Left colon (tissue), 2 donors: ENCODE measurements at places on chromosomes 5 and 9. TPM values are rescaled to one million over a fixed set of nuclear protein-coding genes. Genes with fewer than 3 reads are reported as not detected.

- no peak for DNase-seq
Observed at GRCh38 chr5:172785429-172786088, 14.6 kb upstream of the DUSP1 start.

GRCh38 chr5:138635265-138635664 is 60.1 kb upstream of the HSPA9 start:
- DNase-seq = no peak

- DNase-seq = no peak
Observed at GRCh38 chr9:105877721-105878120, 183.4 kb downstream of the TMEM38B start.

- DNase-seq = no peak
Observed at GRCh38 chr5:21831145-21831787, 1021.9 kb downstream of the CDH12 start.

- no peak for DNase-seq
Observed at GRCh38 chr9:9352877-9353481, 1259.8 kb downstream of the PTPRD start.

DNA sequence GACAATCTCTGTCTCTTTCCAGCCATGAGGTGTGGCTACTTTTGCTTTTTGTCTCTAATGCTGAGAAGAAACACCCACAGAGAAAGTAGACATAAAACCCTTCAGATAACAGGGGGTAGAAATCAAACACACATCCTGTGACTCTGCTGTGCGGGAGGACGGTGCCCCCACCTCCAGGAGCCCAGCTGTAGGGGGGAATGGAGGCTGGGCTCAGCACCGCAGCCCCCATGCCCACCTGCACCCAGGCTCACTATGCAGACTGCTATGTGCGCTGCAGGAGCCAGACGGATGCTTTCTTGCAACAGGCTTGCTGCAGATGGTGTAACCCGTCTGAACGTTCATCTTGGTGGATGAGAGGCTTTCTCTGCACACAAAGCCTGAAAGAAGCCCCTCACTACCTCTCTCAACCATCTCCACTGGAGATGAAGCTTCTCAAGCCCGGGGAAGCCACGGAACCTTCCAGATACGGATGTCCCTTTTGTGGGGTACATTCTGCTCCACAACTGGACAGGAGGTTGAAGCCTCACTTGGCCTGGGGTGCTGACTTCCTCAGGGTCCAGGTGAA is 207.2 kb downstream of the GADD45G start:
- no peak for DNase-seq

GRCh38 chr5:5293029-5293428 is 129.4 kb upstream of the ICE1 start:
- DNase-seq = no peak

- DNase-seq = peak; percentile 15
Observed at GRCh38 chr5:50711280-50711679, 44.8 kb downstream of the PARP8 start.

- DNase-seq = no peak
Observed at GRCh38 chr5:121027636-121028035, 563.5 kb downstream of the PRR16 start.

DNA sequence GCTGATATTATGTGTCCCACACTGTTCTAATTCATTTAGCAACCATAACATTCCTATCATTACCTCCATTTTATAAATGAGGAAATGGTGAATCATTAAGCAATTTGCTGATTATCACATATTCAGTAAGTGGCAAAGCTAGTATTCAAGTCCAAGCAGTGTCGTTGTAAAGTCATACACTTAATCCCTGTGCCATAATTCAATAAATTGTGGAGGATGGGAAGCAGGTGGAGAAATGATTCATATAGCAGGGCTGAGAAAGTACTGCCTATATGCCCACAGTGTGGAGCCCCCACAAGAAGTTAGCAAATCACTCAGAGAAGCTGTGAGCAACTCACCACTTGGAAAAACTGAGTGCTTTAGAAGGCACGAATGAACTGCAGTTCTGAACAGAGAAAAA is 691.0 kb downstream of the PTPRD start:
- no peak for DNase-seq

The HOMER1 gene
- total RNA-seq = 3.1 TPM

The BHMT gene
- total RNA-seq = not detected

The MROH2B gene
- not detected for total RNA-seq

The SPOCK1 gene
- 11.1 TPM for total RNA-seq
